ENCODE measurements at places on chromosomes 7 and 10. TPM values are rescaled to one million over a fixed set of nuclear protein-coding genes. Genes with fewer than 3 reads are reported as not detected.

Gene ERCC6
- 5.7 TPM for total RNA-seq

Gene SCIN
- not detected for total RNA-seq

Gene FOXP2
- total RNA-seq = 52.7 TPM

Gene WAC
- total RNA-seq = 142 TPM

Gene HIBADH
- total RNA-seq = 37.8 TPM

Gene TMEM209
- 32.7 TPM for total RNA-seq

Gene PILRA
- total RNA-seq = 0.83 TPM

Gene LRRN3
- 19.3 TPM for total RNA-seq

Gene BLNK
- not detected for total RNA-seq

Gene EXOC4
- total RNA-seq = 51.2 TPM

Gene MMD2
- not detected for total RNA-seq

Gene SRRM3
- total RNA-seq = 0.43 TPM

Gene C10orf67
- total RNA-seq = 0.15 TPM

DNA sequence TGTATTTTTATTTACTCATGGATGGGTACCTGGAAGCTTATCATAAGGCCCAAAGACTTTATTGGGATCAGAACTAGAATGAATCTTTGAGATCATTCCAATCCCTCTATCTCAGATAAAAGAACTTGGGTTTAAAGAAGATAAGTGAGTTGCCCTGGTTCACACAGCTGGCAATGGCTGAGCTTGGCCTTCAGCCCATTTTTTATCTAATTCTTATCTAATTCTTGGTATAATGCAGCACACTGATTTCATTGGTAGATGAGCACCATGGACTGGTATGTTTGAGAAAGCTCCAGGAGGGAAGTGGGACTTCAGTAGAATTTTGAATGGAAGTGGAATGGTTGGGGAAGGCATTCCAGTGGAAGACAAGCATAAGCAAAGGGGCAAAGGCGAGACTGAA lies 558.9 kb downstream of the REEP3 start:
- no peak for DNase-seq

DNA sequence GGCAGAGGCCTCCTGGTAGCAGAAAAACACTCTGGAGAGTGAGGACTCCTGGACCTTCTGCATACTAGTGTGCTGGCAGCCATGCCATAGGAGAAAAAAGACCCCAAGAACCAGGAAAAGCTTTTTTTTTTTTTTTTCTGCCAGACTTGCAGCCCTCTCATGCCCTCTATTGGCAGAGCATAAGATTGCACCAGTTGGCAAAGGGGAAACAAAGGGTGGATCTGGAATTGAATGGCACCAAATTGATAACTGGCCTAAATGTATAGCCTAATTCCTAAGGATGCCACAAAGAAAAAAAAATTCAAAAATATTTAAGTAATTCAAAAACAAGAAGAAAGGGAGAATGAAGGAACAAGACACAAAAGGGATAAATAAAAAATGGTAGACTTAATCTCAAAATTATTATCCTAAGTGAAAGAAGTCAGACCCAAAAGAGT lies 112.5 kb upstream of the GHITM start:
- peak; percentile 5 for DNase-seq

DNA sequence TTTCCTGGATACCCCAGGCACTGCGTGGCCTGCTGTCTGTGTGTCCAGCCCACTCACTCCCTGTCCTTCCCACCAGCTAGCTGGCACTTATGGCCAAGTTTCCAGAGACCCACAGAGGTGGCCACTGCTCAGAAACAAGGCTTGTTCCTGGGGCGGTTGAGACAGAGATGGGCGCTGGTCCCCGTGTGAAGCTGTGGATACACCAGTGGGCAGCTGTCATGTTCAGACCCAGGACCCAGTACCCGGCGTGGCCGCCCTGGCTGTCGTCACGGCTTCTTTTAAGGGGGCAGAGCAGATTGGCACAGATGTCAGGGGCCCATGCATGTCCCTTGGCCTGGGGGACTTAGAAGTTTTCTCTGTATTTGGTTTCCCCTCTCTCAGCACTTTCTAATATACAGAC lies 36.3 kb downstream of the FOXL3 start:
- DNase-seq = no peak

- DNase-seq = no peak
These were observed 189.6 kb downstream of the TNS3 start for GRCh38 chr7:47392241-47392759.

DNA sequence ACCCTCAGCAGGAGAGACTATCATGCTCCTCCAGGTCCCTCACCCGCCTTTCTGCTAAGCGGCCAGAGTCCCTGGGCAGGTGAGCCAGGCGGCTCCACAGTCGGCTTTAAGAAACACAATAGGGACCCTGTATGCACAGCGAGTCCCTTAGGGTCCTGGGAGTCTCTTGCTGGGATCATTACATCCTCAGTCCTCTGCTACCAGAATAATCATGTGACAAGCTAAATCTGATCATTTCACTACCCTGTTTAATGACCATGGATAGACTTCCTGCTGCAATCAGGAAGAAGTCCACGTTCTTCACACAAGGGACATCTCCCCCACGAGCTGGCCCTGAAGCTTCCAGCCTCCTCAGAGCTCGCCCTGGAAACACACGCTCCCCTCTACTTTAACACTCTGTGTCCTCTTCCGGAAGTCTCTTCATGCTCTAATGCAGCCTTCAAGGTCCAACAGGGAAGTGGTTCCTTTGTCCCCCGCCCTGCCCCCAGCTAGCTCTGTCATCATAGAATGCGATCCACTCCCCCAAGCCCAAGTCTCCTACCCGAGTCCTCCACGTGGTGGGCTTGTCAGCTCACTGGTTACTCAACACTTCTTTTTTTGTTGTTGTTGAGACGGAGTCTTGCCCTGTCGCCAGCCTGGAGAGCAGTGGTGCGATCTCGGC lies 101.5 kb downstream of the RNF216 start:
- no peak for DNase-seq

GRCh38 chr7:8134089-8134733 lies 127.8 kb downstream of the ICA1 start:
- DNase-seq = no peak

DNA sequence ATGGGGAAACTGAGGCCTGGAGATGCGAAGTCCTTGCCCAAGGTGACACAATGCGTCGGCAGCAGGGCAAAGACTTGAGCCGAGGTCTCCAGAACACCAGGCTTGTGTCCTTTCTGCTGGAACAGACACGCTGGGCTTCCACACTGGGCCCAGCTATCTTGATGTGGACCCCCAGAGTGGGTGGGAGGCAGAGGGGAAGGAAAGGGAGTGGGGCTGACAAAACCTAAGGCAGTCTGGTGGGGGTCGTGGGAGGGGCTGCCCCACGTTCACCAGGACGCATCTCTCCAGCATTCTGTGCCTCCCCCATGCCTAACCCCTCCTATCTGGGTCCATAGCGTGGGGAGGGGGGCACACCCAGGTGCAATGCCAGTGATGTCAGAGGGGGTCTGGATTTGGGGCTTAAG lies 38.1 kb downstream of the PPIF start:
- DNase-seq = no peak

DNA sequence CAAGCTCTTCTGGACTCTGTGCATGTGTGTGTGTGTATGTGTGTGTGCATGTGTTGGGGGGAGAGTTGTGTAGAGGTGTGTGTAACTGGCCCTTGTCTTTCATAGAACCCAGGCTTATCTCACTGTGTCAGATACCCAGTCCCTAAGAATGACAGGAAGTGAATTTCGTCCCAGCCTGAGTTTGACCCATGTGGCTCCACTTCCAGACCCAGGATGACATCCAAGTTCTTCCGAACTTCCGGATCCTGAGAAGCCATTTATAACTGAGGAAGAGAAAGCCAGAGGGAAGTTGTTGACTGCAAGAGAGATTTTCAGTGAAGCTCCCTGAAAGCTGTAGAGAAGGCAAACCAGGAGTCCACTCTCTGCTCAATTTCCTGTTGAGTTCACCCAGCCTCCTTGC lies 53.2 kb downstream of the ADRB1 start:
- no peak for DNase-seq

GRCh38 chr7:28697913-28698563 lies 260.1 kb downstream of the TRIL start:
- DNase-seq = no peak

GRCh38 chr10:36087006-36088005 lies 445.2 kb upstream of the FZD8 start:
- no peak for DNase-seq

DNA sequence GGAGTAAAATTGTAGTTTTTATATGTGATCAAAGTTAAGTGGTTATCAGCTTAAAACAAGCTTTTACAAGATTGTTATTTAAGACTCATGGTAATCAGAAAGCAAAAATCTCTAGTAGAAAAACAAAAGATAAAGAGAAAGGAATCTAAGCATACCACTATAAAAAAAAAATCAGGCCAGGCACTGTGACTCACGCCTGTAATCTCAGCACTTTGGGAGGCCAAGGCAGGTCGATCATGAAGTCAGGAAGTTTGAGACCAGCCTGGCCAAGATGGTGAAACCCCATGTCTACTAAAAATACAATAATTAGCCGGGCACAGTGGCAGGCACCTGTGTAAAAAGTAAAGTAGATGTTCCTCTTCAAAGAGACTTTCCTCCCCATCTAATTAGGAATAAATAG lies 265.9 kb upstream of the NRP1 start:
- no peak for DNase-seq

DNA sequence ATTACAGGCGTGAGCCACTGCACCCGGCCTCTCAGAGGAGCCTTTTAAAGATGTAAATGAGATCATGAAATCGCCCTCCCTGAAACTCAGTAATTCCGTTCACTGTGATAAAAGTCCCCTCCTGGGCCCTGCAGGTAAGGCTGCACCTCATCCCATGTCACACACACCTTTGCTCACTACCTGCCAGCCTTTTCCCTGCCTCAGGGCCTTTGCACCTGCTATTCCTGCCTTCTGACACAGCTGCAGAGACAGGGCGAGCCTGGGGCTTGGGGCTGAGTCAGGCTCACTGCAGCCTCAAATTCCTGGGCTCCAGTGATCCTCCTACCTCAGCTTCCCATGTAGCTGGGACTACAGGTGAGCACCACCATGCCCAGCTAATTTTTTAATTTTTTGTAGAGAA lies 118.8 kb downstream of the MYL10 start:
- no peak for DNase-seq

GRCh38 chr7:26670290-26670689 lies 194.1 kb downstream of the SKAP2 start:
- no peak for DNase-seq

DNA sequence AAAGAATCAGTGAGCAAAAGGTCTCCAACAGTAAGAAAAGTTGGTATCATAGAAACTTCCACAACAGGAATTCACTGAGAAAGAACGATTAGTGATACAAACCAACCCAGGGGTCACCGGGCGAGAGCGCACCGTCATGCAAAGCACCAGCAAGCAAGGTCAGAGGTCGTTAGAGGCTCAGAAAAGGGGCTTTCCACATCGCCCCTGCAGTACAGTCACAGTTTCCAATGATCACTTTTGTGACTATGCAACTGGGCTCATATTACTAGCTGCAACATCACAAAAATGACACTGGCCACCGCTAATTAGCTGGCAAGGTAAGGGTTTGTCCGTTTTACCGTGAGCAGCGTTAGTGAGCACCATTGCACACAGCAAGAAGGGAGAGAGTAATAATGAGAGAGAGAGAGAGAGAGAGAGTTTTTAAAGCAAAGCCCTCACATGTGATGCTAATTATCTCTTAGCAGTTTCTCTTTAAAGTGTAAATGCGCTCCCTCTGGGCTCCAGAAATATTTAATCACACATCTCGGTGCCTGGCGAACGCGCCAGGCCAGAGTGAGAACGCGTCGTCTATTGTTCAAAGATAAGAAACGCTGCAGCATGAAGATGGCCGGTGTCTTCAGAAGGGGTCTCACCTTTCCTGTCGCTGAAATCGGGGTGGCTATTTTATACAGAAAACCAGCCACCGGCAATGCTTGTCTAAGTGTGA lies 237.5 kb downstream of the DNAJB6 start:
- DNase-seq = no peak

- no peak for DNase-seq
These were observed 44.5 kb downstream of the PODXL start for GRCh38 chr7:131511774-131512535.

- DNase-seq = no peak
These were observed 55.8 kb upstream of the SEMA3C start for GRCh38 chr7:80974396-80975358.
